GM23248 (cell line): ENCODE measurements at places on chromosomes 1 and 21. TPM values are rescaled to one million over a fixed set of nuclear protein-coding genes. Genes with fewer than 3 reads are reported as not detected.

DNA sequence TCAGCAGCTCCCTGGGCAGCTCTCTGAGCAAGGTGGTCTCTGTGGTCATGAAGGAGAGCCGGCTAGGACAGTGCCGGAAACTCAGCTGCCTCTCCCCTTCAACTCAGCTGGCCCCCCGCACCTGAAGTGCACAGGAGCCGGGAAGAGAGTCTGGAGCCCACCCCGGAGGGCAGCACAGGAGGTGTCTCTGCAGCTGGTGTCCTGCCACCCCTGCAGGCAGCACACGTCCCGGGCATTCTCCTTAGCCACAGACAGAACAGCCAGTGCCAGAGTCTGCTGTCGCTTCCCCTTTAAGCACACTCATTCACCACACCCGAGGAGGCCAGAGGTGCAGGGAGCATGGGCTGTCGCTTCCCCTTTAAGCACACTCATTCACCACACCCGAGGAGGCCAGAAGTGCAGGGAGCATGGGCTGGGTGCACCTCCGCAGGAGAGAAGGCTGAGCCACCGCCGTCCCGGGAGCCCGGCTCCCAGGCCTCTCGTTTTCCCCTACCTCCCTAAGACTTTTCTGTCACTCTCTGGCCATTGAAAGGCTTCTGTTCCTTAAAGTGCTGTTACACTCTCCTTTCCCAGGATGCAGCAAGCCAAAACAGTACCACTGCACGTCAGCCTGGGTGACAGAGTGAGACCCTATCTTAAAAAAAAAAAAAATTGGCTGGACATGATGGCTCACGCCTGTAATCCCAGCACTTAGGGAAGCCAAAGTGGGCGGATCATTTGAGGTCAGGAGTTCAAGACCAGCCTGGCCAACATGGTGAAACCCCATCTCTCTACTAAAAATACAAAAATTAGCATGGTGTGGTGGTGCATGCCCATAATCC is 16.9 kb upstream of the SAMD11 start:
- H3K27ac ChIP-seq = peak overlapping the region; percentile 63
- peak; percentile 79 for DNase-seq
- H3K4me1 ChIP-seq = peaks cover 32% of the 10 kb centered on the region
- no peaks in the 10 kb centered on the region for H3K36me3 ChIP-seq
- H3K27me3 ChIP-seq = no peaks in the 10 kb centered on the region

GRCh38 chr1:21924503-21925005 is 12.6 kb downstream of the HSPG2 start:
- no peaks in the 10 kb centered on the region; the same call in 1 of the 2 replicates for H3K36me3 ChIP-seq
- no peak overlapping the region for H3K4me3 ChIP-seq
- peak; percentile 47 for DNase-seq
- peaks cover 66% of the 10 kb centered on the region for H3K4me1 ChIP-seq

DNA sequence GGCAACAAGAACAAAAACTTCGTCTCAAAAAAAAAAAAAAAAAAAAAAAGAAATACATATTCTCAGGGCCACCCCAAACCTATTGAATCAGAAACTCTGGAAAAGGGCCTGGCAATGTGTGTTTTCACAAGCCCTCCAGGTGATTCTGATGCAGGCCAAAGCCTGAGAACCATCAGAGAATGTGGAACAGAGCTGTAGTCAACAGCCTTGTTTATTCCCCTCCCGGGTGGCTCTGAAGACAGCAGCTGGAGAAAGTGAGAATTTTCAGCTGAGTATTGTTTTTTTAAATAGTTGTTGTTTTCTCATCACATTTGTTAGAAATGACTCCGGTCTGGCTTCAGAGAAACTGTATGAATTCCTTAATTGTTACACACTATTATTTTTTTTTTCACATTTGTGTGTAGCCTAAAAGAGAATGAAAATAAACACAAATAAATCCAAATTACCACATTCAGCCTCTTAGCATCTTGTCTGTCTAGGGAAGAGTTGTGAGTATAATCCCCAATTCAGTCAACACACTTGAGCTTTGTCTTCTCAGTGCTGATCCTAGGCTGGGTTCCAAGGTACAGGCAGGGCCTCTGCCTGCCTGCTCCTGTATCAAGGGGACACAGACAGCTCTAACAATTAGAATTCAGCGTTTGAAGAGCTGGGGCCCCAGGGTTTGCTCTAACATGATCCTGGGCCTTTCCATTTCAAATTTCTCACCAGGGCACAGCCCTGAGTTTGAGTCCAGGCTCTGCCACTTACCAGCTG is 6.6 kb upstream of the AZIN2 start:
- DNase-seq = no peak
- H3K4me3 ChIP-seq = no peak overlapping the region
- 0 out of 2 replicates have a peak, but pooled peaks cover 4% of the 10 kb centered on the region for H3K4me1 ChIP-seq

Gene IL10
- not detected in 2 replicates for total RNA-seq

Gene GPR25
- not detected in 2 replicates for total RNA-seq

Gene CDC7
- 3.0 and 3.5 TPM in 2 replicates for total RNA-seq

GRCh38 chr1:230403442-230403841 is 22.7 kb downstream of the PGBD5 start:
- H3K4me1 ChIP-seq = no peaks in the 10 kb centered on the region; the same call in 1 of the 2 replicates
- H3K4me3 ChIP-seq = no peak overlapping the region
- no peaks in the 10 kb centered on the region for H3K36me3 ChIP-seq
- H3K27me3 ChIP-seq = no peaks in the 10 kb centered on the region

Gene ESPN
- not detected in 2 replicates for total RNA-seq

- H3K4me1 ChIP-seq = no peaks in the 10 kb centered on the region
- H3K36me3 ChIP-seq = no peaks in the 10 kb centered on the region
- no peak for DNase-seq
- H3K27me3 ChIP-seq = no peaks in the 10 kb centered on the region
- no peak overlapping the region for H3K27ac ChIP-seq
These were observed 22.3 kb upstream of the LRP8 start for GRCh38 chr1:53349968-53350852.

DNA sequence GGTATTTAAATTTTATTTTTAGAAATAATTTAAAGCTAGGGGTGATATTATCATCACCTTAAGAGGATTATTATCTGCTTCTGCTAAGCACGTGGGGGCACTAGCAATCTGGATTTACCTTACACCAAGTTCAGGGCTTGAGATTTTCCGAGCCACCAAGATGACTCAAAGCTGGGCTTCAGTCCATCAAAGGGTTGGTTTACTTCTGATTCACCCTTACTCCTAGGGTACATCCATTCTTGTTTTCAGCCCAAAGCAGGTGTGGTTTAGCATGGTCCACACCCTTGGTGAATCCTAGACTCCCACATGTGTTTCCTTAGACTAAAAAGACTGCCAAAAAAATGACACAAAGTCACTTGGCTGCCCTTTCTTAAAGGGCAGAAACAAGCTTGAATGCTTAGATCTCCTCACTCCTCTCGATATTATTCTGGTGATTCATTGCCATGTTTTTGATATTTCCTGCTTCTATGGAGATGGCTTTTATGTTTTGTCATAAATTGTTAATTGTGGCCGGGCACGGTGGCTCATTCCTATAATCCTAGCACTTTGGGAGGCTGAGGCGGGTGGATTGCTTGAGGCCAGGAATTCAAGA is 9.8 kb upstream of the PRSS38 start:
- H3K36me3 ChIP-seq = no peaks in the 10 kb centered on the region
- H3K4me3 ChIP-seq = no peak overlapping the region
- DNase-seq = peak; percentile 98

Gene SARS1
- total RNA-seq = 365 and 410 TPM in 2 replicates

DNA sequence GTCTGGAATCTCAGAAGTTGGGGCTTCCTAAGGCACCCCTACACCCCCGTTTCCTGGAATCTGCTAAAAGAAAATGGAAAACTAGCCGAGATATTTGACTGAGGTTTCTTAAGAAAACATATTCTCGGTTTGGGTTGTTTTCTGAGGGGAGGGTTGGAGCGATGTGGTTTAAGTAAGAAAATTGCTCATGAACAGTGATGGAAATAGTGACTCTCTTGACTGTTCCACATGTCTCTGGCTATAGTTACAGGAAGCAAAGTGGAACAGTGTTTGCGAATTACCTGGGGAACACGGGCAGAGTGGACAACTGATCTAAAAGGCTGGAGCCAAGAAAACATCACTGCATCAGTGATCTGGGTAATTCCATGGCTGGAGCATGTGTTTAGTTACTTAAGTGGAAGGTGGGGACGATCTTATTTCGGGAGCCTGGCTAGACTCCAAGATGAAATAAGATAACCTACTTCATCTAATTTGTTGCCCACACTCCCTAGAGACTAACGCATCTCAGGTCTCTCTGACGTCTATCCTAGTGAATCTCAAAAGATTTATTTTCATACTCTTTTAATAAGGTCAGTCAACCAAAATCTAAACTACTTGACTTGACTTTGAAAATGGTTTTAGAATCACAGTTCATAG is 92.4 kb downstream of the KCNJ15 start:
- H3K4me1 ChIP-seq = peaks cover 24% of the 10 kb centered on the region
- no peak overlapping the region for H3K27ac ChIP-seq
- no peak overlapping the region for H3K4me3 ChIP-seq
- H3K27me3 ChIP-seq = no peaks in the 10 kb centered on the region

Gene KIAA0319L
- total RNA-seq = 24.4 and 28.3 TPM in 2 replicates

DNA sequence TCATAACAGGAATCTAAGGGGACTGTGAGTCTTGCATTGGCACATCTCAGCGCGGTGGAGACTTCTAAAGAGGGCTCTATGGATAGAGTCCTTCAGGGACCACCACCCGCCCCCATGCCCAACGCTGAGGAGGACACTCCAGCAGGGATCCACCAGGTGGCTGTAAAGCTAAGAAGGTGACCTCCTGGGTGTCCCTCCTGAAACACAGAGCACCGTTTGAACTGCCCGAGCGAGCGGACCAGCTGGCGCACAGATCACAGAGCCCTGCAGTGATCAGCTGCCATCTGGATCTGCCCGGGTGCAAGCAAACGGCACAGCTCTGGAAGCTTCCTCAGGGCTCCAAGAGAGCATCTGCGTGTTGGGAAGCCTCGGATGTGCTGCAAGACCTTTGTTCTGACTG is 51.3 kb upstream of the LYST start:
- H3K4me1 ChIP-seq = peaks cover 56% of the 10 kb centered on the region
- H3K36me3 ChIP-seq = no peaks in the 10 kb centered on the region
- no peaks in the 10 kb centered on the region for H3K27me3 ChIP-seq
- peak overlapping the region; percentile 72 for H3K27ac ChIP-seq
- no peak overlapping the region for H3K4me3 ChIP-seq

DNA sequence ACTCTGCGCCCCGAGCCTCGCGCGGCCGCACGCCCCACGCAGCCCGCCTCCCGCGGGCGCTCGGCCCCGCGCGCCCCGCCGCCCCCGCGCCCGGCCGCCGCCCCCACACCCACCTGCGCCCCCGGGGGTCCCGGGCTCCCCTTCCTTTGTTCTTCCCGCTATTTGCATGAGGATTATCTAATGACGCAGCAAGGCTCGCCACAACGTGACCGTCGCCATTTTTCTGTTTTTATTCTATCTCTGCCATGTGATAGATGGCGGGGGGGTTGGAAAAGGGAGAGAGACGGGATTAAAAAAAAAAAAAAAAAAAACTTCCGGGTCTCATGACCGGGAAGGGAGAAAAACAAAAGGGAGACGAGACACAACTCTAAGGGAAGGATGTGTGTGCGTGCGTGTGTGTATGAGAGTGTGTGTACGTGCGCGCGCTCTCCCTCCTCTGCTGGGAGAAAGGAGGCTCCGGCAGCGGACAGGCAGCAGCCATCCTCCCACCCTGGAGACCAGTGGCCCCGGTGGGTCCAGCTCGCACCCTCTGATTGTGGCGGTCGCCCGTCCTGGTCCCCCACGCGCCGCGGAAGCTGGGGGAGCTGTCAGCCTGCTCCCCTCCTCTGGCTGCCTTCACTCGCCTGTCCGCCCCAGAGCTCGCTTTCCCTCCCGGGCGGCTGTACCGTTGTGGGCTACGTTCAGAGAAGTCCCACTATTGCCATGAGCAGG is 80.4 kb upstream of the AK4 start:
- H3K27me3 ChIP-seq = no peaks in the 10 kb centered on the region
- peak overlapping the region; percentile 84 for H3K4me3 ChIP-seq
- peak overlapping the region; percentile 68 for H3K27ac ChIP-seq
- no peaks in the 10 kb centered on the region for H3K36me3 ChIP-seq

Gene GBP5
- 0.43 and 2.0 TPM in 2 replicates for total RNA-seq

Gene TMEM52
- not detected in 2 replicates for total RNA-seq

GRCh38 chr21:29717659-29718058 is 222.1 kb downstream of the GRIK1 start:
- H3K4me3 ChIP-seq = no peak overlapping the region
- DNase-seq = no peak
- H3K27me3 ChIP-seq = no peaks in the 10 kb centered on the region
- H3K4me1 ChIP-seq = peaks cover 4% of the 10 kb centered on the region
- H3K36me3 ChIP-seq = no peaks in the 10 kb centered on the region
- no peak overlapping the region for H3K27ac ChIP-seq

Gene OLIG2
- not detected in 2 replicates for total RNA-seq

DNA sequence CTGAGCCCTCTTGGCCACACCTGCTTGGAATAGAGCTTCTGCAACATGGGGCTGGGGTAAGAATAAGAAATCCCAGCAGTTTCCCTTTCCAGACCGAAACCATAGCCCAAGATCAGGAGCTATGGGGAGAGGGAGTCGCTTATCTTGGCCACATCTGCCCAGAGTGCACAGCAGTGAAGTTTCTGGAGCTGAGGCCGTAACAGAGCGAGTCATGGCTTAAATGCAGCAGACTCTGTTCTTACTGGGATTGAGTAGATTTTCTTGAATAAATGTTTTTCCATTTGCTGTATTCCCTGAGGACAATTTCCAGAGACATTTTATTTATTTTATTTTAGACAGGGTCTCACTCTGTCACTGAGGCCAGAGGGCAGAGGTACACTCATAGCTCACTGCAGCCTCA is 33.5 kb downstream of the CFAP57 start:
- DNase-seq = peak; percentile 73
- no peaks in the 10 kb centered on the region for H3K36me3 ChIP-seq

GRCh38 chr1:48947761-48948537 is 171.3 kb upstream of the BEND5 start:
- peak; percentile 53 for DNase-seq
- H3K27ac ChIP-seq = no peak overlapping the region
- peaks cover 16% of the 10 kb centered on the region; the same call in 1 of the 2 replicates for H3K4me1 ChIP-seq

- H3K4me1 ChIP-seq = no peaks in the 10 kb centered on the region
- no peak for DNase-seq
These were observed 203.9 kb downstream of the C1orf94 start for GRCh38 chr1:34380526-34381124.

GRCh38 chr1:19776287-19776686 is 23.4 kb downstream of the TMCO4 start:
- no peaks in the 10 kb centered on the region; the same call in 1 of the 2 replicates for H3K36me3 ChIP-seq
- H3K27ac ChIP-seq = no peak overlapping the region
- H3K27me3 ChIP-seq = no peaks in the 10 kb centered on the region
- H3K4me1 ChIP-seq = no peaks in the 10 kb centered on the region
- DNase-seq = no peak
- H3K4me3 ChIP-seq = no peak overlapping the region

DNA sequence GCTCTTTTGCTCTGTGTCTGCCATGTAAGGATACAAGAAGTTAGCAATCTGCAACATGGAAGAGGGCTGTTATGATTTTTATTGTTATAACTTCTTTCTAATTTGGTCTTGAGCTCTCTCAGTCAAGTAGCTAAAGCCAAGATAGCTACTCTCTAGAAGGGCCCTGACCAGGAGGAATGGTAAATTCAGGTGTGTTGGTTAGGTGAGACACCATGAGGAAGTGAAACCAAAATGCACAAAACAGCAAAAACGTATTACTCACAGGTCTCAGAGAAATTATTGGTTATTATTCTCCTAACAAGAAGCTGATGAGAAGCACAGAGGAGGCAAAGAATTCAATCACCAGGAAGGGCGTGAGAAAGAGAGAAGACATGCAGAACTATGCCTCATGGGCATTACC is 51.8 kb upstream of the INSL5 start:
- no peaks in the 10 kb centered on the region for H3K27me3 ChIP-seq
- DNase-seq = no peak
- H3K4me1 ChIP-seq = no peaks in the 10 kb centered on the region
- no peak overlapping the region for H3K4me3 ChIP-seq

Gene TRIM67
- total RNA-seq = not detected in 2 replicates

Gene LCE2C
- 3.2 TPM in 1 of 2 replicates, not detected in the other for total RNA-seq

GRCh38 chr1:61797045-61797755 is 54.9 kb downstream of the PATJ start:
- H3K27ac ChIP-seq = no peak overlapping the region
- H3K4me3 ChIP-seq = no peak overlapping the region
- no peaks in the 10 kb centered on the region for H3K4me1 ChIP-seq
- H3K36me3 ChIP-seq = no peaks in the 10 kb centered on the region
- no peaks in the 10 kb centered on the region for H3K27me3 ChIP-seq
